ENCODE measurements at places on chromosomes 2 and 18. TPM values are rescaled to one million over a fixed set of nuclear protein-coding genes. Genes with fewer than 3 reads are reported as not detected.

Gene GAL3ST2
- total RNA-seq, result 0.18 TPM

- H3K27ac ChIP-seq, result no peak overlapping the region
- no peaks in the 10 kb centered on the region for H3K4me1 ChIP-seq
- DNase-seq, result no peak
- no peaks in the 10 kb centered on the region for H3K36me3 ChIP-seq
Measured at GRCh38 chr2:179247318-179248023, 17.2 kb downstream of the SESTD1 start.

DNA sequence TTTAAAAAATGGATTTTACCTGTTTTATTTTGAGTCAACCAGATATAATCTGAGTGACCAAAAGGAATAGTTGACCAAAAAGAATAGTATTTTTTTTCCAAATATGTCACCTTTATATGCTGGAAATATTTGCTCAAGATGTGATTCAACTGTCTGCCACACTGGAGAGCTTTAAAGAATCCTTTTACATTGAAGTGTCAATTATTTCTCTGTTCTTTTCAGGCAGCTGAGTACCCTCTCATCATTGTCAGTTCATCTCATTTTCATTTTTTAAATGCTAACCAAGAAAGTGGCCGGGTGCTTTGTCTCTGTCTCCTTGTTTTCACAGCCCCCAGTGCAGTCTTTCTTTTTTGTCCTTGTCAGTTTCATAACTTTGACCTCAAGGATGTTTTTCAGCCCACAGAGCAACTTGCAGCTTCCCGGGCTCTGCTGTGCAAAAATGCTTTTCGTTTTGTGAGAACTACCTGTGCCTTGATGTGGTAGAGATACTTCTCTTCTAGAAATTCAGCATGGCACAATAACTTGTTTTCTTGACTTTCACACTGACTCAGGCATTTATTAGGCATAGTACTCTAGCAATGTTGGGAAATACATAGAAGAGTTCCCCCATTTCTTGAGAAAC lies 23.4 kb upstream of the CERS6 start:
- H3K4me3 ChIP-seq, result no peak overlapping the region
- no peak for DNase-seq
- no peaks in the 10 kb centered on the region for H3K27me3 ChIP-seq

DNA sequence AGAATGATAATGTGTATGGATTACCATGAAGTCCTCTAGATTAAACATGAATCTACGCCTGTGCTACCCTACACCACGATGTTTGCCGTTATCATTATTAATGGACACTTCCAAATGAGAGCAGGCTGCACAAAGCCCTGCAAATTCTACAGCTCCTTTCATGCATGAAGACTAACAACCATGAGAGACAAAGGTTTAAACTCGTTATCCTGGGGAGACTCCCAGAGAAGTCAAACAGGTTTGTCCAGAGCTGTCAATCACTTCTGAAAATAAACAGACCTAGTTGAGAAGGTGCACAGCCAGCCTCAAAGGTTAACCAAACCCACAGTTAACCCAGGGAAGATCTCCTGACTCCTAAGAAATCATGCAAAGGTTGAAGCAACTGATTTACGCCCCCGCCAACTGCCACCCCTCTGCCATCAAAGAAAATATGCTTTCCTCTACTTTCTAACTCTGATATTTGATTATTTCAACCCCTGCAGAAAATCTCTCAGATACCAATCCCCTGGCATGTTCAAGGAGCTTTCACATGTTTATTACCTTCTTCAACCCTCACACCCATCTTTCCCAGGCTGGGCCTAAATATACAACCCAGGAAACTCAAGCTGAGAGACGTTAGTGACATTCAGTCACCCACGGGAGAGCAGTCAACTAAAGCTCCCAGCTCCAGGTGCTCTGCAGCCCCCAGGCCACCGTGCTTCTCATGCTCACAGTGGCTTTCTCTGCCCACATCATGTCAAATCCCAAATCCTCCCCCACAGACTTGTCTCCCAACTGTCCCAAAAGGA lies 35.9 kb downstream of the MYO5B start:
- DNase-seq, result no peak
- no peaks in the 10 kb centered on the region for H3K4me1 ChIP-seq
- no peaks in the 10 kb centered on the region for H3K27me3 ChIP-seq
- H3K4me3 ChIP-seq, result no peak overlapping the region
- no peak overlapping the region for H3K27ac ChIP-seq

- H3K4me1 ChIP-seq, result peaks cover 35% of the 10 kb centered on the region
- no peak overlapping the region for H3K27ac ChIP-seq
- H3K36me3 ChIP-seq, result no peaks in the 10 kb centered on the region
- no peak for DNase-seq
- no peaks in the 10 kb centered on the region for H3K27me3 ChIP-seq
- no peak overlapping the region for H3K4me3 ChIP-seq
Measured at GRCh38 chr2:20141806-20142205, 83.1 kb downstream of the SDC1 start.

Gene CCNYL1
- total RNA-seq, result 5.7 TPM

DNA sequence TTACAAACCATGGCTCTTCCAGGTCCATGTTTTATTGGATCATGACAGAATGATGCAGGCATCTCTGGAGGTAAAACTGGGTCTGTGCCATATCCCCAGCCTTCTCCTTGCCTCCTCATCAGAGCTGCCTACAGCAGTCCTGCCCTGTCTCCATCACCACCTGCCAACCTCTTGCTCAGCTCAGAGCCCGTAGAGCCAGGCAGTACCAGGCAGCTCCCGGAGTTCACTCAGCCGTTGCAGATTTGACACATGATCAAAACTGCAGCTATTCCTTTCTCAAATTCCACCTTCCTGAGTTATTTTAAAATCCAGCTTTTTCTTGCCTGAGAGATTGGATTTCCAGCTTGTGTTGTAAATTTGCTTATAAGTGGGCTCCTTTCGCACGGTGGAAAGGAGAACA lies 218.2 kb upstream of the CELF4 start:
- no peak overlapping the region for H3K4me3 ChIP-seq
- DNase-seq, result no peak
- H3K36me3 ChIP-seq, result no peaks in the 10 kb centered on the region
- no peaks in the 10 kb centered on the region for H3K27me3 ChIP-seq
- no peaks in the 10 kb centered on the region for H3K4me1 ChIP-seq

Gene HK2
- total RNA-seq, result 127 TPM

DNA sequence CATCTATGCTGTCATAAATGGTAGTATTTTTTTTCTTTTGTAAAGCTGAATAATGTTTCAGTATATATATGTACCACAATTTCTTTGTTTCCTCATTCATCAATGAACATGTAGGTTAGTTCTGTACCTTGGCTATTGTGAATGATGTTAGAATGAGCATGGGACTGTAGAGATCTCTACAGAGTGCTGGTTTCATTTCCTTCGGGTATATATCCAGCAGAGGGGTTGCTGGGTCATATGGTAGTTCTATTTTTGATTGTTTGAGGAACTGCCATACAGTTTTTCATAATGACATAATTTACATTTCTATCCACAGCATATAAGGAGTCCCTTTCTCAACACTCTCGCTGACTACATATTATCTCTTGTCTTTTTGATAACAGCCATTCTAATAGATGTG lies 243.5 kb downstream of the CDH7 start:
- H3K4me1 ChIP-seq, result no peaks in the 10 kb centered on the region
- no peak overlapping the region for H3K27ac ChIP-seq
- no peaks in the 10 kb centered on the region for H3K27me3 ChIP-seq
- DNase-seq, result no peak
- H3K4me3 ChIP-seq, result no peak overlapping the region
- H3K36me3 ChIP-seq, result no peaks in the 10 kb centered on the region
